Fibroblast of lung (primary cell): ENCODE measurements at places on chromosomes 2 and 18. TPM values are rescaled to one million over a fixed set of nuclear protein-coding genes. Genes with fewer than 3 reads are reported as not detected.

Gene DCDC2C
- total RNA-seq, result not detected in 2 replicates

DNA sequence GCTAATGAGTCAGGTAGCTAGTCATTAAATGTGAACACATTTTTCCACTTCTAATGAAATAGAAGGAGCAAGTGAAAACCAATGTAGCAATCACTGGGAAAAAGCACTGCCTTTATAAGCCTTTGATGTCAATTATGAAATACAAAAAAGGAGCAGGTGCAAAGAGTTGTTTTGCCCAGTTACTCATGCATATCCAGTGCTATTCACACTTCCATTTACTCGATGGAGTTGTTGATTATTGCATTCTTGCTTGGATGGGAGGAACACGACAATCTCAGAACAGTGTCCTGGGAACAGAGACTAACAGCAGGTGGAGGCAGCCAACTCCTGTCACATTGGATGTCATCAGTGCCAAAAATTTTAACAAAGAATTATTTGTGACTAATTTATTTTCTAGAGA, 372.5 kb downstream of the CBLN2 start:
- DNase-seq, result no peak

DNA sequence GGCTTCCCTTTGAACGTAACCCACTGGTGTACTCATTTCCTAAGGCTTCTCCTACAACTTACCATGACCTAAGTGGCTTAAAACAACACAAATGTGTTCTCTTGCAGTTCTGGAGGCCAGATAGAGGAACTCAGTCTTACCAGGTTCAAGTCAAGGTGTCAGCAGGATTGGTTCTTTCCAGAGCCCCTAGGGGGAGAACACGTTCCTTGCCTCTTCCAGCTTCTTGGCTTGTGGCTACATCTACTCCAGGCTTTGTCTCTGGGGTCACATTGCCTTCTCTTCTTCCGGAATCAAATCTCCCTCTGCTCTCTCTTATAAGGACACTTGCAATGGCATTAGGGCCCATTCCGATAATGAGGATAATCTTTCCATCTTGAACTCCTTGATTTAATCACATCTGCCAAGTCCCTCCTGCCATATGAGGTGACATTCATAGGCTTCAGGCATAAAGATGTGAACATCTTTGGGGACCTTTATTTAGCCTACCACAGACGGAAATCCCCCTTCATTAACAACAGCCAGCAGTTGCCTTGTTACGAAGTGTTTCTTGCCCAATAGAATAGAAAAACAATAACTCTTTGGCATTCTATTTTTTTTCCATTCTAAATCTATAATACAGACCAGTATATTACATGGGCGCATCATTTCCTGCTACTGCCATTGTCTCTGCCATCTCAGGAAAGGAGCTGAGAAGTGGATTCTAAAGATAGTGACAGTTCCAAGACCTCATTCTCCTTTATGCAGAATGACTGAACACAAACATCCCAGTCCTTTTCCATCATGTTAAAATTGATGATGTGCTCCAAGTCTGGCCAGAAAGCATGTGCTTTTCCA, 362.0 kb downstream of the ZNF521 start:
- no peak for DNase-seq

DNA sequence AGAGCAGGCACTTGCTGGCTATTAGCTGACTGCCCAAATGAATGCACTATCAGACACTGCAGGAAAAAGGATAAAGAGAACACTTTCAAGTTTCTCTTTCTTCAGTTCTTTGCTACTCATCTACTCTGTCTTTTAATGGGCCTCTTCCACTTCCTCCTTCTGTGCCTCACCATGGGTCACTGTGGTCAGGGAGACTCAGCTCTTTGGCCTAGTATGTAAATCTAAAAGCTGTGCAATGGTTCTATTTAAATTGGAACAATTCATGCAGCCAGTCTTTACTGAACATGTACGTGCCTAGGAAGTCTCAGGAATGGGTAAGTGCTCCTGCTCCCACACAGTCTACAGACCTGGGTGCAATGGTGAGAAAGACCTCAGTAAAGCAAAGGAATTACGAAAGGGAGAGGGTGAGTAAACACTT, 79.1 kb upstream of the DNMT3A start:
- no peak for DNase-seq

DNA sequence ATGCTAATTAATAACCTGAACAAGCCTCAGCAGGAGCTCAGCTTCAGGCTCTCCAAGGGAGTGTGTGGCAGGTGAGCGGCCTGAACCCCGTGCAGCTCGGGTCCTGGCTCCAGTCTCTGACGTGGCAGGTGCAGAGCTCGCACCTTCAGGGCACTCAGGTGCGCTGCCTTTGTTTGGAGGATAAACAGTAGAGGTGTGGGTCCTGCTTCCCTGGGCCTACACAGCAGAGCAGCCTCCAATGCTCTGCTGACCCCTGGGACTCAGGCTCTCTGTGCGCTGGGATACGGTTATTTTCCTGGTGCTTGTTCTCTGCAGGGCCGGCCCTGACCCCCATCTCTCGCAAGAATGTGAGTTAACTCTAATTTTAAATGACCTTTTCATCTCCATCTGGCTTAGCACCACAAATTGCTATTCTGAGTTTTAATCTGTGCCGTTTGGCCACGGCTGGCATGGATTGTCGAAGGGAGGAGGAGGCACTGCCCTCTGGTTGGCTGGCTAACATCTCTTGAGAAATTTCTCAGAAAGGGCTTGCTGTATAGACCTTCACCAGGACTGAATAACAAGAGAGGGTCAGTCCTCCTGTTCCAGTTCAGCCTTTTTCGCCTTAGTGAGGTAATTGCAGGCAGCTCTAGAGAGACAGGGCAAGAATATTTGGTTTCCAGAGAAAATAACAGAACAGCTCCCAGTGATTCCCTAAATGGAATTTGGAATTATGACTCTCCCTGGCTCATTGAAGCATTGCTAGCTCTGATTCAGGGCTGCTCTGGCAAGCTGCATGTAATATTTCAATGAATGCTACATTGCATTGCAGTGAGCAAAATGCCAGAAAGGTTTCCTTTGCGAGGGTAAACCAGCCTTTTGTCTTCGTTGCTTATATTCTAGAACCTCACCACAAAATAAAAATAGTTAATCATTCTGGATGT, 161.8 kb downstream of the DCDC2C start:
- DNase-seq, result no peak
